AG09319 (cell line): ENCODE measurements at places on chromosomes 3 and 15.

DNA sequence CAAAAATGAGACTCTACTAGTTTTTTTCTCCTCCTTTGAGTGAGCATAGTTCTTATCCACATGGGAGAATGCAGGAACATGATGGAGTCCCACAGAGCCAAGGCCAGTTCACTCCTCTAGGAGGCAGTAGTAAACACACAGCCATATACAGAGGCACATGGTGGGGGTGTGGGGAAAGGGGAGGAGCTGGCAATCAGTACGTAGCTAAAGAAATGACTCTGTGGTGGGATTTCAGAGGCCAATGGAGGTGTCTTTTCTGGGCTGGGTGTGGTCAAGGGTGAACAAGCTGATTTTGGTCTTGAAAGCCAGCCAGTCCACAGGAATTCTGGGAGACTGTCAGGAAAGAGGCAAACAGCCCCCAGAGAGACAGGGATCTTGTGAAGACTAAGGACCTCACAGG lies 6.6 kb upstream of the RAB11A start:
- no peak for DNase-seq

GRCh38 chr15:85006201-85006600 lies 24.5 kb downstream of the PDE8A start:
- no peak for DNase-seq

GRCh38 chr15:83695246-83695645 lies 41.3 kb downstream of the ADAMTSL3 start:
- DNase-seq, result no peak

GRCh38 chr15:101172501-101173071 lies 79.3 kb downstream of the CHSY1 start:
- DNase-seq, result no peak
